Activated CD4-positive, CD25-positive, alpha-beta regulatory T cell treated with anti-CD3 and anti-CD28 coated beads, Interleukin-2, amount 50 U/mL, for 16 hours (primary cell): ENCODE measurements at places on chromosomes 6 and 20.

- peak; percentile 66 for DNase-seq
Observed at GRCh38 chr6:30730601-30731435, 10.7 kb downstream of the TUBB start.

DNA sequence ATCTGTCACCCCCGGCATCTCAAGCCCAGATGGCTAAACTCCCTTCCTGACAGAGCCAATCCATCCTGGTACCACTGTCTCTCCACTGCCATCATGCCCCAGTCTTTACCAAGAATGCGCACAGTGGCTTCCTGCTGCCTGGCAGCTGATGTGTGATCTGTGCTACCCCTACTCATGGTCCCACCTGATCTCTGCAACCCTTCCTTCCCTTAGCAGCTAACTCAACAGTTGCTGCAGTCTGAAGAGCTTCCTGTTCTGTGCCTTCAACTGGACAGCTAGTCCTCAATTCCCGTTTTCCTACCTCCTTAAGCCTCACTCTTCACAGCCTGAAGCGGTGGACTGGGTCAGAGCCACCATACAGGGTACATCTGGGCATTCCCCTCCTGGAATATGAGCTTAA, 7.6 kb upstream of the FAM83C start:
- DNase-seq: no peak

DNA sequence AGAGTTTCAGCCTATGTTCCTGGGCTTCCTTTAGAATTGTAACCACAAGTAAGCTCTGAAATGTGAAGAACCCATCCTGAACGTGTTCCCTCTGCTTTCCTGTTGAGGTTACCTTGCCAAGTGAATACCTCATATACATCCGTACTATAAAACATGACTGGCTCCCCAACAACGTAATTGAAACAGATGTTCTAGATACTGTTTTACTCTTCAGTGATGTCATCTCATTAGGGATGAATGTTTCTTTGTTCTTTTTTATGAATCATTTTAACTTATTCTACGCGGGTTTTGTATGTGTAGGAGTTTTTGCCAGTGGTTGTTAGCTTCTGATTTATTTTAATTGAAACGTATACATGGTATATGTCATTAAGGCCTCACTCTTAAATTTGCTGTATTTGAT, 166.8 kb downstream of the SAMD5 start:
- no peak for DNase-seq

DNA sequence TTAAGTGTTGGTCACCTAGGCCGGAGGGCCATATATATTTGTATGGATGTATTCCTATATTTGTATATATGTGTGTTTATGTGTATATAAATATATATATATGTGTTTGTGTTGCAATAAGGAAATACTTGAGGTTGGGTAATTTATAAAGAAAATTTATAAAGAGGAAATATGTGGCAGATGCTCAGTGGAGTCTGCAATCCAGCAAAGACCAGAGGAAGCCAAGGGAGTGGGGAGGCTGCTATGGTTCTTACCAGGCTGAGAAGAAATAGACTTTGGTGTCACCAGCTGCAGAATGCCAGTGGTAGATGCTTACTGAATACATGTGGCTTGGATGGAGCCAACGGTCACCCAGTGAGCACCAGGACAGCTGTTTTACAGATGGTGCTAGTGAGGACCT, 97.4 kb upstream of the ELOVL5 start:
- DNase-seq: no peak

DNA sequence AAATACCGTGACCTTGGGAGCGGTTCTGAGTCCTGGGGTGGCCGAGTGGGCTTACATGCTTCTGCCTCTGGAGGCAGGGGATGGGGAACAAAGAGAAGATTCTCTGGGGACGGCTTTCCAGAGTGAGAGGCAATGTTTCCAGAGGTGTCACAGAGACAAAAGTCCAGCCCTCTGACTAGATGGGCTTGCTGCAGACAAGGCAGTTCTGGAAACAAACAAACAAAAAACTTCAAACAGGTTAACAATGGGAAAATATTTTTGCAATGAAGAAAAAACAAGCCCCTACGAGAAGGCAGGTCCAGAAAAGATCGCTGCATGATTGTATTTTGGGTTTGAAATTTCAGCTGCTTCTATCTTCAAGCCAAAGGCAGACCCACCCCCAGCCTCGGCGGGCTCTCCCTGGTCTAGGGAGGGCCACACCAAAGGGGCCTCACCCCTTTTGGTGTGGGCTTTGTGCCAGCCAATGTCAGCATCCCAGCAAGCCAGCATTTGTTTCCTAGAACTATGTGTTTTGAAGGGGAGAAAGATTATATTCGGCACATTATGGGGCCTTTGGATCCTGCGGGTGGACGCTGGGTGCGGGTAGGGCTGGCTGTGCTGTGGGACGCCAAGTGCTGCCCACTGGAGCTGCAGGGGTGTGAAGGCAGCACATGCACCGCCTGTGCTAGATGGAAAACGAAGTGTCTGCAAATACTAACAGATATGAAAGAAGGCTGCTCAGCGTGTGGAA, 42.9 kb downstream of the RIOK1 start:
- no peak for DNase-seq

- DNase-seq: no peak
Observed at GRCh38 chr20:6767536-6768227, at the start of gene BMP2. TSS of gene BMP2 (plus strand) at chr20:6767686. CDS start at chr20:6770127, 2,441 bp downstream.

DNA sequence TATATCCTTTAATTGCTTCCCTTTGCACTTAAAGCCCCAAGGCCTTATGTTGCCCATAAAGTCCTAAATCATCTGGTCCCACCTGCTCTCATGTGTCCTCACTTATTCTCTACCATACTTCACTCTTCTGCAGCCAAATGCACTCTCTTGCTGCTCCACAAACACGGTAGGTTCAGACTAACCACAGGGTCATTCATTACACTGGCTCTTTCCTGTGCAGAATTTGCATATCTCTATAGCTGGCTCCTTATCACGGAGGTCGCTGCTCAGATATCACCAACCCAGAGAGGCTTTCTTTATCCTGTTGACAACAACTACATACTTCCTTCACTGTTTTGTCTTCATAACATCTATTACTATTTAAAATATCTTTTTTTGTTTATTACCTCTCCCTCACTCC, 86.8 kb downstream of the MOXD1 start:
- DNase-seq: no peak

DNA sequence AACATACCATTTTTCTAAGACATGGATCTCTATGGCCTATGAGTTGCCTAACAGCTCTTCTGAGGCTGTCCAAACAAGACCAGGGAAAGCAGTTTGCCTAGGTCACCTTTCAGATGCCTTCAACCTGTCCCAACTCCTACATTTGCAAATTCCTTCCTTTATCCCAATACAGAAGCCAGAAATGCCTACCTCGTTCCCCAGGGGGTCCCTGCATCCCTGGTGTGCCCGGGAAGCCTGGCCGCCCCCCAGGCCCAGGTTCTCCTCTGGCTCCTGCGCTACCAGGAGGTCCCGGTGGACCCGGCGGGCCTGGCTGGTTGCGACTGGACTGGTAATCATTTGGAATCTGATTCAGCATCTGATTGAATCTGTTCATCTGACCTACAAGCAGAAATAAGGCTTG, 115.9 kb downstream of the COL12A1 start:
- DNase-seq: no peak

DNA sequence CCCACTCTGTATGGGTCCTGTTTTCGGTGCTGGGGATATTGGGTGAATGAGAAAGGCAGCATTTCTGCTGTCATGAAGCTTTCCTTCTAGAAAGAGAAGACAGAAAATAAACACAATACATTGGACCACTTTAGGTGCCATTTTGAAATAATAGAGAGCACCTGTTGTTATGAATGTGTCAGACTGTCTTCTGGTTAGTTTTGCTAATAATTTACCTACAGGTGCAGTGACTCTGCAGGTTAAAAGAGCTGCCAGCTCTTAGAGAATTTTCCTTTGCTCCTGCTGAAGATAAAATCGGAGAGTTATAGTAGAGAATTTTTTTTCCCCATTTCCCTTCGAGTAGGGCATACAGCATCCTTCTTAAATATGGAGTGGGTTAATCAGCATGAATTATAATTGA, 21.9 kb upstream of the GCLC start:
- DNase-seq: no peak

DNA sequence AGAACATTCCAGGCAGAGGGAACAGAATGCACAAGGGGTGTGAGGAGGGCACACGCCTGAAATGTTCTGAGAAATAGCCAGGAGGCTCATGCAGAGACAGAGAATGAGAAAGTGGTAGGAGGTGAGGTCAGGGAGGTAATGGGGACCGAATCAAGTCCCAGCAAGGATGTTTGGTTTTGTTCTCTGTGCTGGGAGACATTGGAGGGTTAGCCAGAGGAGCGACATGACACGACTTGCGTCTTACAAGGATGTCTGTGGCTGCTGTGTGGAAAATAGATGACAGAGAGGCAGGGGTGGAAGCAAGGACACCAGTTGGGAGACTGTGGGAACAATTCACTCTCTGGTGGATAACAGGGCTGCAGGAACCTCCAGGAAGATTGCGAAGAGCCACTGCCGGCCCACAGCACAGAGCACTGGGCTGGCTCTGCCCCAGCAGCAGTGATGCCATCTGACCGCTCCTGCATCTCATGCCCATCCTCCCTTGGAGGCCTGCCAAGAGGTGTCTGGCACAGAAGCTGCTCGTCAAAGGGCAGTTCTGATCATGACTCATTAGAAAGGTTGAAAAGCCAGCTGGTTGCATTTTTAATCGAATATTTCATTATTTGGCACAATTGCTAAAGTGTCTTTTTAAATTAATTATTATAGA, 57.7 kb upstream of the CD83 start:
- no peak for DNase-seq

- DNase-seq: no peak
Observed at GRCh38 chr6:34536251-34536958, 19.7 kb downstream of the SPDEF start.
